SW 1271 (cell line): ENCODE measurements at places on chromosomes 16 and 17.

GRCh38 chr16:473046-474043 is 47.9 kb downstream of the RAB11FIP3 start:
- no peak for DNase-seq

DNA sequence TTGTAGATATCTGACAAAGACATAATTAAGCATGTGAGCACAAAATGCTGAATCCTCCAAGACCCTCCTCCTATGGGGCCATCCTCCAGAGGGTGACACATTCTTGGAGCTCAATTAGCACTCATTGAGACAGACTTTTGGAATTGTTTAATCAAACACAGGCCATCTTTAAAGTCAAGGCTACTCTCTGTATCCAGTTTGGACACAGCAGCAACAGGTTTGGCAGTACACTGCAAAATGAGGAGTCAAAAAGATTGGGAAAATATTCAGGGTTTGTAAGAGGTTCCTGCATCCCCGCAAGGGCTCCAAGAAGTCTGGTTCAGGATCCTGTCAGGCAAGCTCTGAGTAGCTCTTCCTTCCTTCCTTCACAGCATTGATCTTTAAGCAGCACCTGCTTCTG is 1.3 kb downstream of the ITFG1 start:
- no peak for DNase-seq

DNA sequence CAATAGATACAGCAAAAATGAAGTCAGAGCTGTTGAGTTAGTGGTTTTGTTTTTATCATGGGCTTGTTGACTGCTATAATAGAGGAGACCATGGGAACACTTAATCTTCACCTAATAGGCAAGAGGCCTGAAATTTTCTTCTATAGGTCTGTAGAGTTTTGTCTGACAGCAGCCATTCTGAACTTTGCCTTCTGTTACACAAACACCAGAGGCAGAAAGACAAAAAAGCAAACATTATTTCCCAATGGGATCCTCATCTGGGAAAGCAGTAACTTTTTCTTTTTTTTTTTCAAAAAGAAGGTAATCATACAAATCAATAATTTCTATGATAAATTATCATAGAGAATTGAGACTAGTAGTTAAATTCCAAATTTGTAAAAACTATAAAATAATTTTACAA is 494.1 kb downstream of the TOX3 start:
- DNase-seq: no peak

- DNase-seq: peak; percentile 26
Measured at GRCh38 chr17:17959520-17960361, 12.5 kb downstream of the TOM1L2 start.

DNA sequence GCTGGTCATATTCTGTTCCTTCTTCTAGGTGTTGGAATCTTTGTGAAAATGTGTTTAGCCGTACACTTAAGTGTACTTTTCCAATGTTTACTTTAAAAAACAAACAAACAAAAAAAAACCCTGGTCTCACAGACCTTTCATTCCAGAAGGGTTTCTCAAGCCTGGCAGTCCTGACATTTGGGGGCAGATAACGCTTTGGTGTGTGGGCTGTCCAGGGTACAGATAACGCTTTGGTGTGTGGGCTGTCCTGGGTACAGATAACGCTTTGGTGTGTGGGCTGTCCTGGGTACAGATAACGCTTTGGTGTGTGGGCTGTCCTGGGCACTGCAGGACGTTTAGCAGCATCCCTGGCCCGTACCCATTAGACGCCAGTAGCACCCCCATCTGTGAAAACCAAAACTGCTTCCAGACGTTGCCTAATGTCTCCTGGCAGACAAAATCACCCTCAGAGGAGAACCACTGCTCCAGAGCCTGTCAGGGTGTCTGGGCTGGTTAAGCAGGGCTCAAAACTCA is 15.2 kb upstream of the FLCN start:
- DNase-seq: no peak

- no peak for DNase-seq
Measured at GRCh38 chr16:75550211-75550662, 5.8 kb downstream of the TMEM231 start.

- no peak for DNase-seq
Measured at GRCh38 chr16:6345090-6345489, 987.6 kb upstream of the RBFOX1 start.

GRCh38 chr16:68232335-68232734 is 3.6 kb downstream of the ESRP2 start:
- DNase-seq: no peak

DNA sequence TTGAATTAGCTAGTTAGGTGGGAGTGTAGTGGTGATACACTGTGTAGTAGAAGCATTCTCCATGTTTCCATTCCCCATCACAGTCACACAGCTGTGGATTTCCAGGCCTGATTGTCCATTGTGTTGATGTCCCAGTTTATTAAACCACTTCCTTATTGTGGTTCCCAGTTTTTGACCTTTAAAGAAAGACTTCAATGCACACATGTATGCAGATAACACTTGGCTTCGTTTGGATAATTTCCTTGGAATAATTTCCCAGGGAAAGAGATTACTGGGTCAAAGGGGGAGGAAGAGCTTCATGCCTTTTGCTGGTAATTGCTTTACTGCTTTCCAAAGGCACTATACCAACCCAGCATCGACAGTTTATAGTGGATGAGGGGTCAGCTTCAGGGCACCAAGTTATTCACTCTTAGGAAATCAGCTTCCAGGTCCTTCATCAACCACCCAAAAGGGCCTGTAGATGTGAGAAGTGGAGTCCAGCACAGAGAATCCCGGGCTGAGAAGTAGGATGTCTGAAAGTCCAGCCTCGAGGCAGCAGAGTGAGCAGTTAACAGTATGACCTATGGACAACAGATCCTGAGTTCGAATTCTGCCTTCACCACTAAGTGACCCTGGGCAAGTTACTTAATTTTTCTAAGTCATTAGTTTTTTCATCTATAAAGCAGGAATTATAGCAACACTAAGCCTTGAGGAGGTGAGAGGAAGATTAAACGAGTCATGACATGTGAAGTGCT is 31.3 kb upstream of the TNS4 start:
- DNase-seq: no peak

DNA sequence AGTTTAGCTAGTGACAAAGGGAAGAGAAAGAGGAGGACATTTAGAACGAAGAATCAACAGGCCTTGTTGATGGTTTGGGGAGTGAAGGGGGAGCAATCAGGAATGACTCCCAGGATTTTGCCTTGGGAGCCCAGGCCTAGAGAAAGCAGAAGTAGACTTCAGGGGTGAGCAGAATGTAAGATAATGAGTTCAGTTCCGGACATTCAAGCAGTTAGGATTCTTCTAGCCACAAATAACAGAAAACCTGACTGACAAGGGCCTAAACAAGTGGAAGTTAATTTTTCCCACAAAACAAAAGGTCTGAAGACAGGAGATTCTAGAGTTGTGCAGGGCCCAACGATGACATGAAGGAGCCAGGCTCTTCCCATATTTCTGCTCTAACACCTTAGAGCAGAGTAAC is 45.9 kb downstream of the SKAP1 start:
- no peak for DNase-seq

DNA sequence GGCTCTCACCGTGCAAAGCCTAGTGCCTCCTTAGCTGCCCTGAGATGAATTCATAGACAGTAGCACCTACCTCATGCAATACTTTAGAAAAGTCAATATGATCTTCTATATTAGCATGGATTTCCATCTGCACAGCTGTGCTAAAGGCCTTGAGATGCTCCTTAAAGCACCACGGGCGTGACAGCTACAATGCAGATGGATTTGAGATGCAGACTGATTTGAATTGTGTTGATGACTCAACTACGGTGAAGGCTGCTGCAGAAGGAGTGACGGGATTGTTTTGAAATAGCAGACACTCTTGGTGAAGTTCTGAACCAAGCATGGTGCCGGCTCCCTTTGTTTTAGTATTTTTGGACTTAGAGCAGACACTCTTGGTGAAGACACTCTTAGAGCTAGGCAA is 88.2 kb downstream of the SPECC1 start:
- DNase-seq: no peak

DNA sequence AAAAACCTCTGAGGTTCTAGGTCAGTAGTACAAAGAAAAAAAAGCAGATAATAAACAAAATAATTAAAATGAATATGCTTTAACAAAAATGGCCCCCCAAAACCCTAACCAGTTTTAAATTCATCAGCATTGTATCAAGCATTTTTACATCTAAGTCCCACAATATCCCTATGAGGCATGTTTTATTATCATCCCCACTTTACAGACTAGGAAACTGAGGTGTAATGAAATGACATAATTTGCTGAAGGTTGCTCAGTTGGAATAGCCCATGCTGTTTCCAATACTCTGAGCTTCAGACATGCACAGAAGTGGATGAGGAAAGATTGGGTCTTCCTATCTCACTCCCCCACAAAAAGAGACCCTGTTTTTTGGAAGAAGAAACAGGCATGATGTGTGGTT is 88.3 kb downstream of the SNX11 start:
- no peak for DNase-seq

- no peak for DNase-seq
Measured at GRCh38 chr16:1288813-1289476, 20.5 kb upstream of the UBE2I start.

GRCh38 chr17:49836111-49837030 is 11.5 kb downstream of the TAC4 start:
- DNase-seq: no peak

DNA sequence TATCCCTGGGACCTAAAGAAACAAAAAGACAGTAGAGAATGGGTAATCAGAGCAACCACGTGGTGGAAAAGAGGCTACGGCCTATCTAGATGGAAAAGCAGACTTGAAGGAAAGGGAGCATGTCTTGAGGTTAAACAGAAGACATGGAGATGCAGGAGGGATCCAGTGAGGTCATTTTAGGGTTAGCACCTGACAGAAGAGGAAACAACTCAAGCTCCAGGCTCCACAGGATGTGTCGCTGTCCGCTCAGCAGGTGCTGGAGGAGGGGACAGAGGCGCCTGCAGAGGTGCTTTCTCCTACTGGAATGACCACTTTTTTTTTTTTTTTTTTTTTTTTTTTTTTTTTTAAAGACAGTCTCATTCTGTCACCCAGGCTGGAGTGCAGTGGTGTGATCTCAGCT is 47.5 kb upstream of the CLEC3A start:
- no peak for DNase-seq

- no peak for DNase-seq
Measured at GRCh38 chr16:89200124-89200849, at the start of gene SLC22A31. Gene SLC22A31, minus strand, starts transcription at chr16:89200537. Its CDS starts 36 bp downstream, at chr16:89200501.

DNA sequence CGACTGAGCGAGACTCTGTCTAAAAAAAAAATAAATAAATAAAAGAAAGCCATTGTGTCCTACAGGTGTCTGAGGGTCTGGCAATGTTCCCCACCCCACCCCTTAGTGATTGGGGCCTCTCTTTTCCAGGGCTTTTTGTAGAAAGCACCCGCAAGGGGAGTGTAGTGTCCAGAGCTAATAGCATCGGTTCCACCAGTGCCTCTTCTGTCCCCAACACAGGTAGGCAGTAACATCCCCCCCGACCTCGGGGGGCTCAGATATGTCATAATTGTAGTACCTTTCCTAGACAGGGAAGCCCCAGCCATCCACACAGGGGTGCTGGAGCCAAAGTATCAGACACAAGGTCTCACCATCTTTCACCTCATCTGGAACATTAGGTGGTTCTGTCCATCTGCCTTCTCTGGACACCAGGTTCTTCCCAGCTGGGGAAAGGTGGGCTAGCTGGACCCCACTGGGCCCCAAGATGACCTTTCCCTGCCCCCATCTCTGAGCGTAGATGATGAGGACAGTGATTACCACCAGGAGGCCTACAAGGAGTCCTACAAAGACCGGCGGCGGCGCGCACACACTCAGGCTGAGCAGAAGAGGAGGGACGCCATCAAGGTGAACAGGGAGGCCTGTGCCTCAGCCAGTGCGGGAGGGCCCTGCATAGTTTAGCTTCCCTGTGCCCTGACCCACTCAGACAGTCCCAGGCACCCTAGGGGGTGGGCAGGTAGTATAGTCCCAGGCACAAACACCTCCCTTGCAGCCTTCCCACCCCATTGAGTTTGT is 1.6 kb downstream of the MLX start:
- DNase-seq: no peak

DNA sequence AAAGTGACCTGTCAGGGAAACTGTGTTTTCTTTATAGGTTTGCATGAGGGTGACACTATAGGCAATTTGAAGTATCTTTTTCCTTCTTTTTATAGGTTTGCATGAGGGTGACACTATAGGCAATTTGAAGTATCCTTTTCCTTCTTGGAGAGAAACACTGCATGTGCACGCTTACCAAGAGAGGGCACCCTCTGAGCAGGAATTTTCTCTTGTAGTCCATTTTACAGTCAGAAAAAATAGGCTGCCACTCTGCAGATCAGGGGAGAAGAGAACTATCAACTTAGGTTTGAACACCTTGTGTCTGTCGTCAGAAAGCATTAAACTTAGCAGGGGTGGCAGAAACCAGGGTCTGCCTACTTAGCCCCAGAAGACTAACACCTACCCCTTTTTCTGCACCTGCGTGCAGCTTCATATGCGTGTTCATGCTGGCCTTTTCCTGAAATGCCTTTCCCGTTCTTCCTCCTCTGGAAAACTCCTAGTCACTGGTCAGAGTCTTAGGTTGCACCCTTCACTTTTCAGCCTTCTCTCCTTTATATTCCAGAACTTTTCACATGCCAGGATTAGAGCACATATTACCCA is 16.4 kb upstream of the SMIM36 start:
- DNase-seq: no peak

GRCh38 chr16:82059161-82059982 is 24.3 kb downstream of the HSD17B2 start:
- no peak for DNase-seq

GRCh38 chr16:27449434-27450195 is 47.6 kb downstream of the IL21R start:
- no peak for DNase-seq

DNA sequence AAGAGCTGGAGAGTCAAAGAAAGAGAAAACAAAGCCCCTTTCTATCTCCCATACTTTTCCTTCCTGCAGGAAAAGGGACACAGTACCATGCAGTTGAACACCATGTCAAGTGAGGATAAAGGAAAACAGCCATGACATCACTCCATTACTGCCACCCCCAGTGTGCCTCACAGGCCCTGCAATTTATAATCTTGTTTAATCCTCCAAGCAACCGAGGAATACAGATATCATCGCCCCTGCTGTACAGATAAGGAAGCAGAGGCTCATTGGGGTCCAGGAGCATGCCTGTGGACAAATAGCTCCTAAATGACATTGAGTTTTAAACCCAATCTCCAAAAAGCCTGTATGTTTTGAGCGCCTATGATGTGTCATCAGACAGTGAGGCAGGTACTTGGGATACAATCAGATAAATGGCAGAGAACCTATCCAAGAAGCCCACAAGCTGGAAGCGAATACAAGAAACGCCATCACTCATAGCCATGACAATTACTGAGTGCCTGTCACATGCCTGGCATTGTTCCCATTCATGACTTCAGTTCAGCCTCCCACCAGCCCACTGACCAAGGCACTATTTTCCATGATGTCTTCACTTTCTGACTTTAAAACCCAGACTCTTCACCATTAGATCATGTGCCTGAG is 45.5 kb downstream of the CPPED1 start:
- no peak for DNase-seq

GRCh38 chr17:61444831-61445230 is 7.4 kb upstream of the TBX4 start:
- no peak for DNase-seq
